Cerebellar cortex (tissue), 1 donor: ENCODE measurements at places on chromosomes 1 and 21.

DNA sequence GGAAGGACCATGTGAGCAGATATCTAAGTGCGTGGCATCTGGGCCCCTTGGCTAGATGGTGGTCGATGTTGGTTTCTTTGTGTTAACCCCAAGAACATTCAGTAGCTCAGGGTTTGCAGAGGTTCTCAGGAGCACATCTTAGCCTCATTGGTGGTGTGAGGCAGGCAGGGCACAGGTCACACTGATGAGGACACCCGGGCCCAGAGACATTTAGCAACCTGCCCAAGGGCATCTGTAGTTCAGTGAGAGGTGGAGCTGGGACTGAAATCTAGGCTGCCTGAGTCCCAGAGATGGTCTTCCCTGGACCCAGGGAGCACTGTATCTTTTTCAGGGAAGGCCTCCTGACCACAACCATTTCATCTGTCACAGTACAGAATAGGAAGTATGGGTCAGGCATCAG, 859 bp upstream of the SLC5A9 start:
- DNase-seq, result no peak

GRCh38 chr21:28884976-28885852, 107.5 kb downstream of the LTN1 start:
- DNase-seq, result peak; percentile 92

GRCh38 chr1:25117233-25117823, 115.0 kb downstream of the SYF2 start:
- peak; percentile 22 for DNase-seq

DNA sequence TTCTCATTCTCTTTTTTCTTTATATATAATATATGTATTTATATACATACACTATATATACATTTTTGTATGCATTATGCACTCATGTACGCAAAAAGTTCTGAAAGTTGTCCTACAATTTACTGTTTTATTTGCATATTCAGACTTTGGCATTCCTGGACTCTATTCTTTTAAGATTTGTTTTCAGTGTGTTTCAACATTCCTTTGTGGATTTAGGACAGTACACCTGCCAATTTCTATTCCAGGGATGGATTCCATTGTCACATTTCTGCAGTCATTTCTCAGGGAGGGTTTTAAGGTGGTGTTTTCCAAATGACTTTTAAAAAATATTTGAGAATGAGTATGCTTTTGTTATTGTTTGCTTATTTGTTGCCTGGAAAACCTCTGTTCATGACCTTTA, 76.2 kb downstream of the TPR start:
- DNase-seq, result no peak

DNA sequence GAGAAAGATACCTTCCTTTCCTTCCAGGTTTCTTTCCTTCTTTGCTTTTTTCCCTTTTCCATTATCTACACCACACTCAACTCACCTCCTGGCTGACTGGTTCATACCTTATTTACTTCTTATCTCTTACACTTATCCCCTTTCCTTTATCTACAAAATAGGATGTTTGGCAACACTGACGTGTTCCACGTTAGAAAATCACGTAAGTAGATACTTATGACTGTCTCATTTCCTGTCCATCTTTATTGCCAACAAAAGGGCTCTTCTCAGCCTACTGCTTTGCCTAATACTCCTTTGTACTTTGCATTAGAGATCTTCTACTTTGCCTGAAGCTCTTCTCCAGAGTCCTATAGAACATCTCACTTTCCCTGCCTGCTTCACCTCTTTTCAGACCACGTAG, 25.1 kb downstream of the SYNJ1 start:
- no peak for DNase-seq

- DNase-seq, result no peak
Observed at GRCh38 chr1:180117764-180118116, 36.9 kb upstream of the QSOX1 start.

DNA sequence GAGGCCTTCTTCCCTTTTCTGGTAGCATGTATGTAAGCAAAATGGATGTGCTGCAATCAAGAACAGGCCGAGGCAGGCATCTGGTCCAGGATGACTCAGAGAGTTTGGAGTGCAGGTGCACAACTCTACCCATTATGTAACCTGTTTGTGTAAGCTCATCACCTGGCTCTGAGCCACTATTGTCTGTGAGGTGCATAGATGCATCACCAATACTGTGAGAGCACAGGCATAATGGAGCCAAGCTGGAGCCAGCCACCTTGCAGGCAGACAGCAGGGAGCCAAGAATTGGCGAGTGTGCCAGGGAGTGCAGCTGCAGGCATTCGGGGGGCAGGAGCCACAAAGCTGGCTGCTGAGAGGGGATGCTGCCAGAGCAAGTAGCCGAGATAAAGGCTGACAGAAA, 549.9 kb upstream of the RGS18 start:
- DNase-seq, result no peak

DNA sequence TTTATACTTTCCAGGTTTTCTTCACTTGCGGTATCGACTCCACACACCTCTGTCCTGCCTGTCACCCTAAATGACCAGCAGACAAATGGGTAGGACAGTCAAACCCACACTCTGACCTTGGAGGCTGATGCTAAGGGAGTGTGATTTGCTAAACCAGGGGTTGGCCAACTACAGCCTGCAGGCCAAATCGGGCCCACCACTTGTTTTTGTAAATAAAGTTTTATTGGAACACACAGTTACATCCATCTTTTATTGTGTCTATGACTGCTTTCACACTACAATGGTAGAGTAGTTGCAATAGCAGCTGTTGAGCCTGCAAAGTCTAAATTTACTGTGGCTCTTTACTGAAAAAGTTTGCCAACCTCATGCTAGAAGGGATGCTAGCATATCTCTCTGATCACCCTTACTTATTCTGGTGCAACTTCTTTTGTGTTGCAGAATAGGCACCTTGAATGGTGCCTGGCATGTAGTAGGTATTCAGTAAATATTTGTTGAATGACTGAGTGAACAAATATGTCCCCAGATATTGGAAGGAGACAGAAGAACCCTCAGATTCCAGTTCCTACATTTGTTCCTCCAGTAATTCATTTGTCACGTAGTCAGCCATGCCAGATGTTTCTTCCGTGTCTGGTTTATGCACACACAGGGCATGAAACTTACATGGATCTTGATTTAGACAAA, 18.6 kb downstream of the IFNGR2 start:
- DNase-seq, result no peak

GRCh38 chr1:10646347-10646861, 150.0 kb downstream of the CASZ1 start:
- DNase-seq, result peak; percentile 11

DNA sequence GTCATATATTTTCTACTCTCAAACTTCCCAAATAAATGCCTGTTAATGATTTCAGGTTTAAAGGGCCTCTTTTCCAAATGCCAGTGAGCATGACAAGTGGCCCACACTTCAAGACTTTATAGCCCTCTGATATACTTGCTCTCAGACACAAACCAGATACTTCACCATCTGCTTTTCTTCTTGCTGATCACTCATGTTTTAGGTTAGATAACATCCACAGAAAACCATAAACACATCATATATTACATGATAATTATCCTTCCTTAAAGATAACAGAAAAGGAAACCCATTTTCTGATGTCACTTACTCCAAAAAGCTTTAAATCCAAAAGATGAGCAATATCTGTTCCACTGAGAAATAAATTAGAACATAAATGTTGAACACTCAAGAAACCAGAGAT, 723.5 kb downstream of the LTN1 start:
- DNase-seq, result no peak

DNA sequence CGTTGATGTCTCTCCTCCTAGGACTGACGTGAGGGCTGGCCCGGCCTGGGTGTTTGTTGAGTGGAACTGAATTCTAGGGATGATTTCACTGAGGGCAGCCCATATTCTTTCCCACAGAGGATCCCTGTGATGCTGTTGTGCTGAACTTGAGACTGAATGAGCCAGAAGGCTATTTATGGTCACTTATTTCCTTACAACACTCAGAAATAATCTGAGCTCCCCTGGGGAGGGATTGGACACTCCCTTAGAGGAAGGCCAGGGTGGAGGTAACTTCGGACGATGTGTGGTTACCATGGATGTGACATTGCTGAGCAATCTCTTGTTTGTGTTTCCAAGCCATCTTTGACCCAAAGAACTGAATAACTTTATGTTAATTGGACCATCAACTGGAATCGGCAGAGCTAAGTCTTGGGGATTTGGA, 5.1 kb upstream of the TMCO4 start:
- no peak for DNase-seq

- DNase-seq, result peak; percentile 46
Observed at GRCh38 chr1:20302108-20302471, 11.4 kb downstream of the VWA5B1 start.

- DNase-seq, result no peak
Observed at GRCh38 chr1:181541458-181541857, 58.1 kb downstream of the CACNA1E start.

GRCh38 chr1:22325531-22326371, 125.9 kb upstream of the ZBTB40 start:
- no peak for DNase-seq

DNA sequence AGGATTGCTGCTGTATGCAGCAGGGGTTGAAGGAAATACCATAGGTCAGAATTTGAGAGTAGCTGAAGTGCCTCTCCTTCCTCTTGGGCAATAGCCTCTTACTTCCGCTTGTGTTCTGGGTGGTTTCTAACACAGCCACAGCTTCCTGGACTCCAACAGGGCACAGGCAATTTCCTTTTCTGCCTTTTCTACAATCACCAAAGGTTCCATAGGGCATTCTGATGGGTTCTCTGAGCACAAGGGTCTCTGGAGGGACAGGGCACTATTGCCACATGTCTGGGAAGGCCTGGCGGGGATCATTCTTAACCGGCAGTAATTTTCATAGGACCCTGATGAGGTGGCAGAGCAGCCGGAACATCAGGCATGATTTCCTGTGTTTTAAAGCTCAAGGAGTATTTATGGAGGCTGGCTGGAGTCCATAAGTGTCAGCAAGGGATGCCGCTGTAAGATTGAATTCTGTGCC, 5.5 kb upstream of the AGTRAP start:
- no peak for DNase-seq

DNA sequence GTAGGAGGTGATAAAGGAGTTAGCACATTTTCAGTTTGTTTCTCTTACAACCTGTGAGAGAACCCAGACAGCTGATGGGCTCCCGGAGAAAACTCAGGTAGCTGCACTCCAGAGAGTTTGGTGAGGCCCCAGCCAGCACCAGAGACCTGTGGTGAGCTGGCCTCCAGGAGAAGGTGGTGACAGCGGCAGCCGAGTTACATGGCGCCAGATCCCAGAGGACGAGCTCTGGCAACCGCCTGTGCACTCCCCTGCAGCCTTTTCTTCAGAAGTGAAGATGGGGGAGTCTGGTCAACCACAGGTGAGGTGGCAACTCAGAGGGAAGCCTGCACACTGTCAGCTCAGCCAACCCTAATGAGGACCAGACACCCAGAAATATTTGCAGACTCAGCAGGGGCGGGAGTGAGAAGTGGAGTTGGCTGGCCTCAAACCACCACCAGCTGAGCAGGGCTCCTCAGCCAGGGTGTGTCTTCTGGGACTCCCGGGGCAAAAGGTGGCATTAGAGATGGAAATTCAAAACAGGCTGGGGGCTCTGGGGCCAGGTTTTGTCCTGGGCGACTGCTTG, 209.7 kb downstream of the SETD4 start:
- DNase-seq, result no peak

DNA sequence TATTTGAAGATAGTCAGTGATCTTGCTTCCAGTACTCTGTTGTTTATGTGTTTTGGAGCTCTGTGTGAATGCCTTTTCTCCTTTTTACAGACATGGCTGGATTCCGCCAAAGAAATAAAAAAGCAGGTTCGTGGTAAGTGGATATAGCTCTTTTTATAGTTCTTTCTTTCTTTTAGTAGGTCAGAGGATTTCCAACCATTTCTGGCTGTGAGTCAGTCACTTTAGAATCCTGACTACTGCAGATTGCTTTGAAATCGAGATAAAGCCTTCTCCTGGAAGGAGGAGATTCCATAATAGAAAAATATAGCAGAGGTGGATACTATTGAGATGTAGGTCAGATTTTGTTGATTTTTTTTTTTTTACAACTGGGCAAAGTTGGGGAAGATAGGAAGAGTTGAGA, 97.4 kb downstream of the EPB41 start:
- no peak for DNase-seq

DNA sequence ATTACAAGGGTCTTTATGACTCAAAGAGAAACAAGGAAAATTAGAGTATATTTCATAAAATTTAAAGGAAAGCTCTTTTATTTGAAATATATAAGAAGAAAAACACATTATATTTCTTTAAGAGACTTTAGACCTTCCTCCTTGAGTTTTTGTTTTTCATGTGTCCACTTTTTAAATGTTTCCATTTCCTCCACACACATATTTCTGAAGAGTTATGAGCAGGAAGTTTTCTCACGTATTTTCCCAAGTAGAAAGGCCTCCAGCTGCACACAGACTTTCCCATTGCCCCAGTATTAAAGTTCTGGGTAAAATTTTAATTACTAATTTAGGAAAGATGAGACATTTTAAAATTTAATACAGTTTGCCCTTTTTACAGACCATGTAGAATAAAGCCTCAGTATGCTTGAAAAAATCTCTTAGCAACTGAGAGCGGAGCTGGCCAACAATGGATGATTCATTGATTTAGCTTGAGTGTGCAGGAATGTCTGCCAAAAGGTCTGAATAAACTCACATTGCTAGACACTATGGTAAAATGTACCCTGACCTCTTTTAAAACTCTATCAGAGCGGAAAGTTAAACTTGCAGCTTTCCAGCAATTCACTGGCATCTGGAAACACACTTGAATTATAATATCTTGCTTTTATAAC, 57.9 kb downstream of the DDAH1 start:
- peak; percentile 50 for DNase-seq

DNA sequence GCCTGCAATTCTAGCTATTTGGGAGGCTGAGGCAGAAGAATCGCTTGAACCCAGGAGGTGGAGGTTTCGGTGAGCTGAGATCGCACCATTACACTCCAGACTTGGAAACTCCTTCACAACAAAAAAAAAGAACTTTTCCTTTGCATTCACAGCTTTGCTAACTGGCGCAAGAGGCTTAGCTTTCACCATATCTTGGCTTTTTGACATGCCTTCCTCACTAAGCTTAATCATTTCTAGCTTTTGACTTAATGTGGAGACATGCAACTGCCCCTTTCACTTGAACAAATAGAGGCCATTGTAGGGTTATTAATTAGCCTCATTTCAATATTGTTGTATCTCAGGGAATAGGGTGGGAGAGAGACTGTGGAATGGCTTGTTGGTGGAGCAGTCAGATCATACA, 8.7 kb downstream of the KPNA6 start:
- DNase-seq, result no peak
